Adipose tissue (tissue), 3 donors: ENCODE measurements at places on chromosomes 7 and 10. TPM values are rescaled to one million over a fixed set of nuclear protein-coding genes. Genes with fewer than 3 reads are reported as not detected.

Gene HTR5A
- not detected for polyA plus RNA-seq

Gene ASIC3
- 1.3 TPM for polyA plus RNA-seq

Gene ZPBP
- not detected for polyA plus RNA-seq

Gene CRYGN
- polyA plus RNA-seq = 0.34 TPM

Gene NUPR2
- polyA plus RNA-seq = 0.21 TPM
